ENCODE measurements at places on chromosomes 4 and X.

GRCh38 chr4:158395889-158396288 lies 125.8 kb upstream of the RXFP1 start:
- DNase-seq, result no peak

GRCh38 chr4:81470456-81471297 lies 1.0 kb downstream of the RASGEF1B start:
- peak; percentile 19 for DNase-seq

DNA sequence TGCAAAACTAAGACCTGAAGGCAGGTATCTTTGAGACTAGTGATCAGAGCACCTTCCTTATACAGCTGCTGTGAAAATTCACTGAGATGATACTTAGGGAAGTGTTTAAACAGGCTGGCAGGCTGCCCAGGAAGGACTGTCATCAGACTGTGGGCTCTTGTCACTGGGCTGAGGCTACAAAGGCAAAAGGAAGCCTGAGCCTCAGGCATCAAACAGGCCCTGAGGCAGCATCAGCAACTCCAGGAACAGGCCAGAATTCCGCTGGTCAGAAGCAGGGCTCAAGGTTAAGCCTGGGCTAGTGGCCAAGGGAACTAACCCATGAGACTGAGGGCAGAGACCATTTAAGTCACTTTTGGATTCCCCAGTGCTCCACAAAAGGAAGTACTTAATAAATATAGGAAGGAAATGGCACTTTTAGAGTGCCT lies 12.8 kb downstream of the PJA1 start:
- no peak for DNase-seq

DNA sequence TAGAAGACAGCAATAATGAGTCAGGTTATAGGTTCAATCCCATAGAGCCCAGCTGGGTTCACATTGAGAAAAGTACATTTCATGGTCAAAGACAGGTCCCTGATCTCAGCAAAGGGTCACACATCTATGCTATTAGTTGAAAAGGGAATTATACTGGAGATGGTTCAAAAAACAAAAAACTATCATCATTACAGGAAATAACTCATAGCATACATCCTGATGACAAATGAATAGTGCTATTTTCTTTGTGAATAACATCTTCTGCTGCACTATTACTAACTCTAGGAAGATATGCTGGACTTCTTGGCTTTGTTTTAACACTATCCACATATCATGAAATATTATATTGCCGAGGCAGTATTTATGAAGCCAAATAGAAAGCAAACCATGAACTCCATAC lies 202.5 kb upstream of the MAB21L2 start:
- DNase-seq, result no peak

DNA sequence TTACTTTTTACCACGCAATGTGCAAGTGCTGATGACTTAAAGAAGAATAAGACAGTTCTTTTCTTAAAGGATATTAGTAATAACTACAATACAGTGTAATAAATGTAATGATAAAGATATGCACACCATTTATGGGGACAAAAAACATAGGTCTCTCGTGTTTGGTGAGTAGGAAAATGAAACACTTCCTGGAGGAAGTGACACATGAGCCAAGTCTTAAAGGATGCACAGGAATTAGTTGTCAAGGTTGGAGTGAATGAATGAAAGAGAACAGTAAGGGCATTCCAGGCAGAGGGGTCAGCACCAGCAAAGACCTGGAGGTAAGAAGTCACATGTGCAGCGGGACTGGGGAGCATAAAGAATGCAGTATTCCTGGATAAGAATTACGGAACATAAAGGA lies 112.7 kb downstream of the SH3RF1 start:
- DNase-seq, result no peak

DNA sequence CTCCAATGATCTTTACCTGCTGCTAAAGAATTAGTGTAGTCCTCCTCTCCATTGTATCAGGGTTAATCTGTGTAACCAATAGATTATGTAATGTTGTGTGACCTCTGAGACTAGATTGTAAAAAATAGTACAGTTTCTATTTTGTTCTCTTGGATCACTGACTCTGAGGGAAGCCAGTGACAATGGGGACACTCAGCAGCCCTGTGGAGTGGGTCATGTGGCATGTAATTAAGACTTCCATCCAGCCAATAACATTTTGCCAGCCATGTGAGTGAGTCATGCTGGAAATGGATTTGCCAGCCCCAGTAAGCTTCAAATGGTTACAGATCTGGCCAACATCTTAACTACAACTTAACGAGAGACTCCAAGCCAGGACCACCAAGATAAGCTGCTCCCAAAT lies 332.3 kb downstream of the PTTG2 start:
- DNase-seq, result no peak

DNA sequence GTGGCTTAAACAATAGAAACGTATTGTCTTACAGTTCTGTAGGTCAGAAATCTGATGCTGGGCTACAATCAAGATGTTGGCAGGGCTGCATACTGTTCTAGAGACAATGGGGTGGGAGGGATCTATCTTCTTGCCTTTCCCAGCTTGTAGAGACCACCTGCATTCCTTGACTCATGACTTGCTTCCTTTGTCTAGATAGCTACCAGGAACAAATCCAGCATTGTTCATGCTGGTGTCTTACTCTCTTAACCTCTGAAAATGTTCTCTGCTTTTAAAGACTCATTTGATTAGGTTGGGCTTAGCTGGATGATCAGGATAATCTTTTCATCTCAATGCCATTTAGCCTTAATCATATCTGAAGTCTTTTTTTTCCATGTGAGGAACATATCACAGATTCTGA lies 169.0 kb downstream of the ZNF330 start:
- no peak for DNase-seq

DNA sequence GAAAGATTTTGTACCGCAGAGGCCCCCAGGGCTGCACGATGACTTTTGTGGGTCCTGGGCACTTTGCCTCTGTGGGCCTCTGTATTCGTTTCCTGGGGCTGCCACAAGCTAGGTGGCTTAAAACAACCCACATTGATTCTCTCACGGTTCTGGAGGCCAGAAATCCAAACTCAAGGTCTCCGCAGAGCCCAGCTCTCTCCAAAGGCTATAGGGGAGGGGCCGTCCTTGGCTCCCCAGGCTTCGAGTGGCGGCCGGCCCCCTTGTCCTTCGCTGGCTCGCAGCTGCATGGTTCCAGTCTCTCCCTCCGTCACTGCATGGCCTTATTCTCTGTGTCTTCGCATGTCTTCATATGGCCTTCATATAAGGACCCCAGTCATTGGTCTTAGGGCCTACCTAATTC lies 241.2 kb downstream of the EVC2 start:
- DNase-seq, result no peak

DNA sequence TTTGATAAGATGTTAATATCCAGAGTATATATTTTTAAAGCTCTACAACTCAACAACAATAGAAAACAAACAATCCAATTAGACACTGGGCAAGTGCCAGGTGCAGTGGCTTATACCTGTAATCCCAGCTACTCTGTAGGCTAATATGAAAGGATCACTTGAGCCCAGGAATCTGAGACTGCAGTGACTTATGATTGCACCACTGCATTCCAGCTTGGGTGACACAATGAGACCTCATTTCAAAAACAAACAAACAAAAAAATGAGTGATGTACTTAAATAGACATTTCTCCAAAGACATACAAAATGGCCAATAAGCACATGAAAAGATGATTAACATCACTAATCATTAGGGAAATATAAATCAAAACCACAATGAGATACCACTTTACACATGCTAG lies 356.8 kb upstream of the PCDH10 start:
- no peak for DNase-seq

DNA sequence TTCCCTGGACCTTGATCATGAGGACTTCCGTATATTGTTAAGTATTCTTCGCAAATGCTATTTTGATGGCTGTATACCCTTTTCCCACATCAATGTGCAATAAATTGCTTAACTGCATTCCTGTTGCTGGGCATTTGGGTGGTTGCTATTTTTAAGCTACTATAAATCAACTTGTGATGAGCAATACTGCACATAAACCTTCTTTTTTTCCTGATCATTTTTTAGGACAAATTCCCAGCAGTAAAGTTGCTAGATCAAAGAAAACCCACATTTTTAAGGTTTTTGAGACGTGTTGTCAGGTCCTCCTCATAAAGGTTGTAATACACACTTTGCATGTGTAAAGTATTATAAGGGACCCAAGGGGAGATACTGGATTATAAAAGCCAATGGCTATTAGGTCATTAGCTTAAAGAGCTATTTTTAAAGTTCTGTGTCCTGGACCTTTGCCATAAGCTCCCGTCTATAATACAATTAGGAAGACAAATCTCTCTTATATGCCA lies 35.6 kb downstream of the LIMCH1 start:
- no peak for DNase-seq

DNA sequence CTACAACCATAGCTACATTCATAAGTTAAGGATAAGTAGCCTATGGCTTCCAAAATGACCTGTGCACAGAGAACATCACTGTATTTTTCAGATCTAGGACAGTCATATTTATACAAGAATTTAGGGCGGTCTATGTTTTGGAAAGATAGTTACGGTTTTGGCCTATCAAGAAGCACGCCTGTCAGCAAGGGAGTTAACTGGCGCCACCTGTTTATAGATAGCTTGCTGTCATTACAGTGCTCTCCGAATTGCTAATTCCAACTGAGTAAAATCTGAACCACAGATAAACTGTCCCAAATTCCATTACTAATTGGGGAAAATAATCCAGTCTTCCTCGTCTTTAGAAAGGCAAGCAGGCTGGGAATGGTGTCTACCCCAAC lies 646 bp downstream of the ABCB7 start:
- peak; percentile 21 for DNase-seq

GRCh38 chr4:38456096-38456495 lies 207.9 kb upstream of the KLF3 start:
- no peak for DNase-seq

DNA sequence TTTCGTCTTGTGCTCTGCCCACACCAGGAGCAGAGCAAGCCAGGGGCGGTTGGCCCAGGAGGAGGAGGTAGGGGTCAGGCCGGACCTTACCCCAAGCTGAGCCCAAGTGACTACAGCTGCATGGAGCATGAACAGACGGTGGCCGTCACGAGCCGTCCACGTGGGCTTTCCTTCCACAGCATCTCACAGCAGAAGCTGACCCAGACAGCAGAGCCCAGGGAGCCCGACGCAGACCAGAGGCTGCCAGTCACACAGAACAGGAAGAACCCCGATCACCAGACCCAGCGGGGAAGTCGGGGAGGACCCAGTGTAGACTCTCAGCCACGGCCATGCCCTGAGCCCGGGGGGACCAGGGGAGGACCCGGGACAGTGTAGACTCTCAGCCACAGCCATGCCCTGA lies 58.0 kb downstream of the FAM53A start:
- DNase-seq, result no peak

Data from activated CD4-positive, alpha-beta T cell treated with anti-CD3 and anti-CD28 coated beads, Interleukin-2, Interleukin-6, amounts not matched to agents 100 ng/mL and 50 ng/mL, durations not matched to agents 16 hours and 8 hours (primary cell).